ENCODE measurements at places on chromosomes 5 and 9.

- DNase-seq, result no peak
These were observed 223.4 kb downstream of the CSNK1G3 start for GRCh38 chr5:123735384-123735783.

GRCh38 chr5:9104571-9105339 lies 441.1 kb downstream of the SEMA5A start:
- no peak for DNase-seq

GRCh38 chr9:69379270-69379982 lies 54.4 kb downstream of the ENTREP1 start:
- no peak for DNase-seq

GRCh38 chr5:151434570-151435237 lies 12.7 kb upstream of the SLC36A1 start:
- DNase-seq, result no peak

GRCh38 chr9:19456996-19457692 lies 48.3 kb downstream of the ACER2 start:
- DNase-seq, result peak; percentile 29

- no peak for DNase-seq
These were observed 32.4 kb downstream of the GOLGA2 start for GRCh38 chr9:128243215-128244018.

DNA sequence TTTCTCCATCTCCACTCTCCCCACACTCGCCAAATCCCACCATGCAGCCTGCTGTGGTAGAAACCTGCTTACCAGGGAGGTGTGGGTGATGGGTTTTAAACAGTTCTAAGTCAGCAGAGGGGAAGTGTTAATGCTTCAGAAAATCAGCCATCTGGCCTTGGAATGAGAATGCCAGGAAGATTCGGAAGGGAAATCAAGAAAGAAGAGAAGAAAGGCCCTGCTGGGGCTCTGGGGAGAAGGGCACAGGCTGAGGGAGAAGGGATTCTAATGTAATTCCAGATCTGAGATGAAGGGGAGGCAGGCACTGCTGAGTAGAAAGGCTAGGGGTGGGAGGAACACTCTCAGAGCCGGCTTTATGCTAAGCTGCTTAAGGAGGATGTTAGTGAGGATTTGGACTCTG lies 434.7 kb upstream of the DMAC1 start:
- no peak for DNase-seq

- DNase-seq, result peak; percentile 34
These were observed 76.8 kb downstream of the LMX1B start for GRCh38 chr9:126690431-126691051.

GRCh38 chr9:117354244-117354847 lies 60.5 kb downstream of the ASTN2 start:
- no peak for DNase-seq

DNA sequence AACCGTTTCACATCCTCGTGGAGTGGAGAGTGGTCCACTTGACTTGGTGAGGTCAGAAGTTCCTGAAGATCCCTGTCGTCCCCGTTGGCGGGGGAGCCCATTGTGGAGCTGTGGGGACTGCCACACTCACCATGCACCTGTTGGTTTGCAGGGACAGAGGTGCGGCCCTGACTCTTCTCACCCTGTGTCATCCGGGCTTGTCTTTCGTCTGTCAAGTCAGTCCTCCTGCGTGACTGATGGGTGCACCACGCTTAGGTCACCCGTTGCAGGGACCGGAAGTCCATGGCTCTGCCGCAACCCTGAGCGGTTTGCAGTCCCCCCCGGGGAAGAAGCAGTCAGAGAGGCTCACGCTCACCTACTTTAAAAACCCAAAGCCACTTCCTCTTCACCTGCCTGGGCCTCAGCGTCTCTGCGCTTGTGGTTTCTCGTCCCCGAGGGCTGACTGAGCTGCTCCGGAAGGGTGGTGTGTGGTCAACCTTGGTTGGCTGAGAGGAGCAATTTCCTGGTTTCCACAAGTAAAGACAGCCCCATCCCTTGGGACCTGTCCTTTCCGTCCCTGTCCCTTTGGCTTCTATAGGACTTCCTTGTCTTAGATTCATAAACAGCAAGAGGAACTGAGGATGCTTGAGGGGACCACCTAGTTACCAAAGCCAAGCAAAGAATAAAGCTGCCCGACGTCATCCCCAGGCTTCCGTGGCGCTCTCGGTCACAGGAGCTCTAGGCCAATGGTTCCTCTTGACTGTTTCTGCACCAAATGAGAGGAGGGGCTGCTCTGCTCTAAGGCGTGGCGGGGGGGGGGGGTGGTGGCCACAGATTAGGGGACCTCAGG lies 53.2 kb downstream of the USP20 start:
- DNase-seq, result peak; percentile 53

- DNase-seq, result no peak
These were observed 385.8 kb downstream of the LRRC70 start for GRCh38 chr5:62964428-62964827.

GRCh38 chr5:471750-472058 lies 28.7 kb downstream of the EXOC3 start:
- DNase-seq, result no peak

DNA sequence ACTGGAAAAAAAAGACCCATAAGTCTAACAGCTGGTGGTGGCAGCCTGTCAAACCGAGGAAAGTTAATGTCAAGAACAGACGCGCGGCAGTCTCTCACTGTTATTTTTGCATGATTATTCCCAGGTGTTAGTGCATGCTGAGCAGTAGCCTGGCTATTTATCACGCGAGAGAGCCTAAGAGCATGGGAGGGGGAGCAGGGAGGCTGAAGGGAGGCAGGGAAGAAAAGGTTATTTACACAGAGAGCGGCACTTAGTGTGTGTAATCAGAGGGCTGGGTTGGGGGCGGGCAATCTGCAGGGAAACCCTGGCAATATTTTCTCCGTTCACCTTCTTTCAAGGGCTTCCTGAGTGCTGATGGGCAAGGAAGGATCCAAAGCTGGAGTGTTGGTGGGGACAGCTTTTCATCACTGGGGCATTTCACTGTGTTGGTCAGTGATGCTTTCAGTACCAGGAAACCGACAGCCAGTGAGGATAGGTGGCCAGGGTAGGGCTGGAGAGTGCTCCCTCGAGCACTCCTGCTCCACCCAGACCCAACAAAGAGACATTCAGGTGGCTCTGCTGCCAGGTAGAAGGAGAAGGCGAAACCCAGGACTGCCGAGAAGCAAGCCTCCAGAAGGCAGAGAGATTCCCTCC lies 39.6 kb downstream of the ZNF608 start:
- no peak for DNase-seq

DNA sequence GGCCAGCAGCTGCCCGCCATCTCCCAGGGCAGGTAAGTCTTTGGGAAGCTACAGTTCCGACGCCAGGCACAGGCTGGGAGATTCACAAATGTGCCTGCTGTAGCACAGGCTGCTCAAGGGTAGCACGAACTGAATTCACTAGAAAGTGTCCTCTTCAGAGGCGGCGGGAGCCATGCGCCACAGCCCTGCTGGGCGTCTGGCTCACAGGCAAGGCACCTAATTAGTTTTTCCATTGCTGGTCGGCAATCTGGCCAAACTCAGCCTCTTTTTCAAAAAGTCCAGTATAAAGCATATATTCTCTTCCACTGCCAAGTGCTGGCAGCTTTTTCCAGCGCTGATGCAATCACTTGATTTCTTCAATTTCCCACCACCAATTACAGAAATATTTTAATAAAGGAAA lies 128.9 kb upstream of the RAPGEF1 start:
- no peak for DNase-seq

DNA sequence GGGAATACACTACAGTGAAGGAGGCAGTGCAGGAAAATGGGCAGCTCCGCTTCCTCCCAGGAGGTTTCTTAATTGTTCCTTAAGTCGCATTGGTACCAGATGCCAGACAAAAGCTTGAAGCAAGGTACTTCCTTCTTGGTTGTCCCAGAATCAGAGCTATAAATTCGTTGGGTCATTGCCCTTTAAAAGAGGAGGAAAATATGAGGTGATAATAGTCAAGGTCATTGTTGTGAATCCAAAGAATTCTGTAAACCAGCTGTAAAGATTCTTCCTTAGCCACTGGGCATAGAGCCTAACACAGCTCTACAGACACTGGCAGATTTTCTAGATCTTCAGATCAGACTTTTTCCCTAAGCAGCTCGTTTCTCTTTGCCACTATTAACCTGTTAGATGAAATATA lies 444.1 kb upstream of the TLE4 start:
- no peak for DNase-seq

DNA sequence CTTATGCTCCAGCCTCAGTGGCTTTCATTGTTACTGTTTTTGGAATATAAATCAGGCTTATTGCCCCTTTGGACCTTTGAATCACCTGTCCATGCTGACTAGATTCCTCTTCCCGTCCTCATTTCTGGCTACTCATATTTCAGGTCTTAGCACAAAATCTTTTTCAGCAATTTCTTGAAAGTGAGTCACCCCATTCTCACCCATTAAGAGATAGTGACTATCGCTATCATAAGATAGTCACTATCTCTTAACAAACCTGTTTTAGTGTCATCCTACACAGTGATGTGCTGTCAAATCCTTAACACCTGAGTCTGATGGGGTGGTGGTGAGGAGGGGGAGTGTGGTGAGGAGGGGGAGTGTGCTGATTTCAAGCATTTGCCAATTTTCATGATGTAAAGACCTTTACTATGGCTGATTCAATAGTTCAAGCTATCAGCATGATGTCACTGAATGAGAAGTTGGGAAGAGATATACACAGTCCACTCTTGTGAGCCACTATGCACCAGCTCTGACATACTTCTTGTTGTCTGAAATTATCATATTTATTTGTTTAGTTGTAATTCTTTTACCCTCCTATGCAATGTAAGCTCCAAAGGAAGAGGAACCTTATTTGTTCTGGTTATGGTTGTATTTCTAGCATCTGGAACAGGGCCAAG lies 95.3 kb downstream of the GRIA1 start:
- no peak for DNase-seq

DNA sequence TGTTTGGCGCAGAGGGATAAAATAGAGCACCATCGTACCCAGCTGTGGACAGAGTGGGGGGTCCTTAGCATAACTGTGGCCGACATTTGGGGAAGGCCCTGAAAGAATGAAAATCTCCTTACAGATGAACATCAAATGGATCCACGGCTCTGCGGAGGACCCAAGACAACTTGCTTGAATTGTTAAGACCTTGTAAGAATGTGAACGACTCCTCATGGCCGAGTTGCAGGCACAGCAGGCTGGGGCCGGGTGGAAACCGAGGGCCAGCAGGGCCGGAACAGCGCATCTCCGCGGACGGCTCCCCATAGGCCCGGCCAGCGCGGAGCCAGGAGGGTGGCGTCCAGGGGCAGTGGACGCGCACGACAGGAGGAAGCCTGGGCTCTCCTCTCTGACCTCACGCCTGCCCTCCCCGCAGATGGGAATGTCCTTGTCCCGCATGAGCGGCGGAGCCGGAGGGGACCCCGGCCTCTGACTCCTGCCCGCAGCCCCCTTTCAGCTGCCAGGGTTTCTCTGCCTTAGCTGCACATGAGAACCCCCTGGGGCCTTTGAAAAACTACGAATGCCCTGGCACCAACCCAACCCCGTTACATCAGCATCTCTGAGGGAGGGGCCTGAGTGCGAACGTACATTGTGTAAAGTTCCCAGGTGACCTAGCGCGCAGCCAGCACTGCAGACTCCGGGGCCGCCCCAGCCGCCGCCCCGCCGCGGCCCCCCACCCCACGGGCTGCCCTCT lies 36.2 kb upstream of the PTCH1 start:
- DNase-seq, result no peak

DNA sequence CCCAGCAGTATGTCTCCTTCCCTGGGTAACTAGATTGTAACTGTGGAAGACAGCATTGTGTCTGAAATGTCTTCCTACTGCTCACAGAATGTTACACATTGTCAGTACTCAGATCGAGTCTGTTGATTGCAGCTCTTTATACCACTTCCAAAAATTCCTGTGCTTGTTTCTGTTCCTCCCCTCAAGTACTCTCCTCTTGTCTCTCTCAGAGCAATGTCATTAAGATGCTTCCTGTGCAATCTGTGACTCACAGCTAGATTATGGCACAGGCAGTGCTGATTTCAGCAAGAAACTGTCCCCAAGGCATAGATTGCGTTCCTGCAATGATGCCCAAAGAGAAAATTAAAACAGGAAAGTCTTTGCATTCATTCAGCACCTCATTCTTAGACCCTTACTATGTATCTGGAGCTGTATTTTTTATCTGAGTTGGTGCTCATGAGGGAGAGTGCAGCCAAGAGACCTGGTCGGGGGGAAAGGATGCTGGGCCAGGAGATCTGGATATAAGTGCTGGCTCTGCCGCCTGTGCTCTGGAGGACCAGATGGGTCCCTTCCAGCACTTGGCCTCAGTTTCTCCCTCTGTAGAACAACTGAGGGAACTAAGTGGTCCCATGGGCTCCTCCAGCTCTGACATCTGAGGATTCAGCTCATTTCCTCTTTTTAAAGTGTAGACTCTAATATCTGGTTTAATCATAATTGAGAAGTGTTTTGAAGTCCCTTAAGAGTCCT lies 40.8 kb upstream of the GNPDA1 start:
- no peak for DNase-seq

DNA sequence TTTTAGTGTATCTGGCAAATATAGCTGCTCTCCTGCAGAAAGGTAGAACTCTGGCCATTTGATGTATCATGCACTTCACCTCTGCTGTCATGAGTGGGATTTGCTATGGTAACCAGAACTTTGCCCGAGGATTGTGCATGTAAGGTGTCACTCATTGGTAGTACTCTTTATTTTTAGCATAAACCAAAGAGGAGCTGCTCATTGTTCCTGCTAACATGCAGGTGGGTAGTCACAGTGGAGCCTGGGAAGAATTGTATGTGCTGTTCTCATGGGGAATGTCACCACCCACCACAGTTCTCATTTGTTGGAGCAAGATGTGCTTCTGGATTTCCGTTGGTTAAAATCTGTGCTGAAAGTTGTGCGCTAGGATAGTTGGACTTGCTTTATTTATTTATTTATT lies 12.3 kb downstream of the PDZD2 start:
- no peak for DNase-seq

DNA sequence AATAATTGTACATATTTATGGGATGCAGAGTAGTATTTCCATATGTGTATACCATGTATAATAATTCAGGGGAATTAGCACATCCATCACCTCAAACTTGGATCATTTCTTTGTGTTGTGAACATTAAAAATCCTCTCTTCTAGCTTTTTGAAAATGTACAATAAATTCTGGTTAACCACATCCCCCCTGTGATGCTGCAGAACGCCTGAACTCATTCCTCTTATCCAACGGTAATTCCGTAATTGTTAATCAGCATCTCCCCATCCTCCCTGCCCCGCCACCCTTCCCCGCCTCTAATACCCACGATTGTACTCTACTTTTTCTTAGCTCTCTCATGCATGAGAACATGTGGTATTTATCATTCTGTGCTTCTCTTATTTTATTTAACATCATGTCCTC lies 127.7 kb upstream of the ANKRD55 start:
- DNase-seq, result no peak

GRCh38 chr5:93404246-93404645 lies 176.8 kb downstream of the NR2F1-AS1 start:
- DNase-seq, result no peak

DNA sequence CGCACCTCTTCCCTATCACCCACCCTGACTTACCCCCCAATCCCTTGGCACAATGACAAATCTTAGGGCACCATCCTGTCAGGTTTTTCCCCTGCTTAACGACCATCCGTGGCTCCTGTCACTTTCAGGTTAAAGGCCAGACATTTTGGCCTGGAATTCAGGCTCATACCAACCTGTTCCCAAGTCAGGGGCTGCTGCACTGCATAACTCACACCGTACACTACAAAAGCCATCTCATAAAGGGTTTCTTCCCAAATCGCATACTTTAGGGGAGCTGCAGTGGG lies 7.5 kb upstream of the AKNA start:
- DNase-seq, result no peak
